ENCODE measurements at places on chromosomes 6 and 20. TPM values are rescaled to one million over a fixed set of nuclear protein-coding genes. Genes with fewer than 3 reads are reported as not detected.

- no peak for DNase-seq
Observed at GRCh38 chr6:3164388-3164787, 7.0 kb upstream of the TUBB2A start.

GRCh38 chr6:4220558-4220957 is 85.2 kb upstream of the ECI2 start:
- DNase-seq: no peak

- no peak for DNase-seq
Observed at GRCh38 chr6:111464184-111464583, 18.8 kb downstream of the REV3L start.

DNA sequence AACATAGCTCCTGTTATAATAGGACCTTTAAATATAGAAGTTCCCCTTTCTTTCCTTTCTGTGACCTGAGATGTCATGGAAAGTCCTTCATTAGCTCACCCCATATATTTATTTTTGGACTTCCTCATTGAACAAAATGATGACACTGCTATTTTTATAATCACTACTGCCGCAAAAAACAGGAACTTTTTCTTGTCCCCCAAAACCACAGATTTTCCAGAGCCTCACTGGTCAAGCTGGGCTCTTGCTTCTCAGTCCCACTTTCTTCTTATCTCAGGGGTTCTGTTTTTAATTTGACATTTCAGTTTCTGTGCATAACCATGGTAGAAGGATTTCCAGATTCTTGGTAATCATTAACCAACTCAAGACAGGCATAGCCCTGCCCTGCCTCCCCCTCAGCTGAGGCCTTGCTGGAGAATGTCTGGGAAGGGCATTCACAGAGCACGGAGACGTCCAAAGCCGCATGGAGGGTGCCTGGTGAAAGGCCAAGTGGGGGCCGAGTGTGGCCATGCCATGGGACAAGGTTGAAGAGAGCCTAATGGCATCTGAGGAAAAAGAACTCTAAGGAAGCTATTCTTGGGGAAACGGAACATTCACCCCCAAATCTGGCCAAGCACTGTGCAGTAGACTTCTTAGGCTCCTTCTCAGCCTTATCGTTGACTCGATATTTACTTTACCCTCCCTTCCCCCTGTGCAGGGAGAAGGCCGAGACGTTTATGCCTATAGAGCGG is 73.7 kb downstream of the EDN1 start:
- DNase-seq: no peak

DNA sequence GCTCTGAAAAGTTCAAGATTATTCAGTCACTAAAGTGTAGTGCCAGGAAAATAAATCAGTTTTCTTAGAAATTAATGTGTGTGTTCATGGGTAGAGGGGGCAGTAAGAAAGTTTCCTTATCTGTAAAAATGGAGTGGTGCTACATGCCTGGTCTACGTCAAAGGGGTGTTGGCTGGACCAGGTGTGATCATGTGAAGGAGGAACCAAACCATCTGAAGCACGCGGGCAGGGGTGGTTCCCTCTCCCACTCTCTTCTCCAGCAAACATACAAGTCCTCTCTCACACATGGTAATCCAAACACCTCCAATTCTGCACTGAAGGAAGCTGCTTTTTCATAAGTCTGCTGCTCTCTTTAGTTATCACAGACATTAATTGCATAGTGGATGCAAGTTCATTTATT is 63.1 kb downstream of the CLIC5 start:
- no peak for DNase-seq

DNA sequence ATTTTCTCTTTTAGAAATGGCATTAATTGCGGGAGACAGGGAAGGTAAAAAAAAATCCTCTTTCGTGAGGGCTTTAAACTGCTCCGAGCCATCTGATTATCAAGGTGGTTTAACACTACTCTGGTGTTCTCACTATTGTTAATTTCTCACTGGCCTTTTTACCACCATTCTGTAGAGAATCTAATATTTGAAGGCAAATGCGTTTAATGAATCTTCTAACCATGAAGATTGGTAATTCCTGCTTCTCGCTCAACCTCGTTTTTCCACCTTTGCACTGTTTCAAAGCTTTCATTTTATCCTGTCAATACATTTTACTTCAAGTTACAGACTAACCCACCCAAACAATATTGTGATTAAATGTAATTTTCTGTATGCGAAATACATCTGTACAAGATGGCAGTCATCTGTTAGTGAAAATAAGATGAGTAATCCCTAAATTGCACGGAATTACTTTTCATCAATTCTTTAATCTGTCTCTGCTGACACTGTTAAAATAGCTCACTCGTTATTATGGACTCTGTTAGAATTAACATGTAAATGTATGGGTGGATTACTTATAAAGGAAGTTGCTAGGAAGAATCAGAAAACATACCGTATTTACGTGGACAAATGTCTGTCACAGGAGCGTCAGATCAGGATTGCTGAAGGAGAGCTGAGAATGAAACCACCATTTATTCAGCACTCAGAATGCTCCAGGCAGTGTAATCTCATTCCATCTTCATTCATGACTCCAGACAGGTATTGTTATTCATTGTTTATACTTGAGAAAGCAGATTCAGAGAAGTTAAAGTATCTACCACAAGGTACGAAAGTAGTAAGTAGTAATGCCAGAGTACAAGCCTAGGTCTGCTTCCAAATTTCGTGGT is 1.1 kb upstream of the LCA5 start:
- DNase-seq: no peak

DNA sequence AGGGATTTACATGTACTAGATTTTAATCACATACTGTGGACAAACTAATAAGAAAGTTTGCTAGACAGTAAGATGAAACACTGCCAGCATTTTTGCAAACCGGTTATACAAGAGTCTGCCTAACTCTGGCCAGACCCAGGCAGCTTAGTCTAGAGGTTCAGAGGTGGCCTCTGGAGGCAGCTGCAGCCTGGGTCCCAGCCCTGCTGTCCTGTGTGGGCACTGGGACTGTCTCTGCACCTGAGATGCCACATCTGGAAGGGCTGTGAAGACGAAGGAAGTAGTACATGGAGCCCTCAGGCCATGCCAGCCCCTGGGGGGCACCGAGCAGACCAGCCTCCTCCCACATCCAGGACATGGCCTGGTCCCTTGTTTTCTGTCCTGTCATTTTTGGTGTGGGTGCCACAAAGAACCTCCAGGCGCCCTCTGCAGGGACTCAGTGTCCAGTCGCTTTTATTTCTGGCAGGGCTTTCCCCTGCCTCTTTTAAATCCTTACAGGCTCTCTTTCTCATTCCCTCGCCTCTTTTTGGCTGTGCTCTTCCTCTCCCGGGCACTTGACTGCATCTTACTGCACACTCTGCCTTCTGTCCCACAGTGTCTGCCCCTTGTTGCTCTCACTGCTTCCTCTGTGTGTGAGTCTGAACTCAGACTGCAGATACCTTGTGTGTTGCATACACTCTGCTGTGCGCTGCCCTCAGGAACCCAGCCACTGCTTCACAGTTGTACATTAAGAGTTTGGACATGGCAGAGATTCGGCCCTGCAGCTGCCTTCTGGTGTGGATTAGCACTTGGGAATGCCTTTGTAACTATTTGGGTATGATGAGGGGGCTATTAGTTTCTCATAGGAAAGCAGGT is 216.7 kb downstream of the ZDHHC14 start:
- no peak for DNase-seq

DNA sequence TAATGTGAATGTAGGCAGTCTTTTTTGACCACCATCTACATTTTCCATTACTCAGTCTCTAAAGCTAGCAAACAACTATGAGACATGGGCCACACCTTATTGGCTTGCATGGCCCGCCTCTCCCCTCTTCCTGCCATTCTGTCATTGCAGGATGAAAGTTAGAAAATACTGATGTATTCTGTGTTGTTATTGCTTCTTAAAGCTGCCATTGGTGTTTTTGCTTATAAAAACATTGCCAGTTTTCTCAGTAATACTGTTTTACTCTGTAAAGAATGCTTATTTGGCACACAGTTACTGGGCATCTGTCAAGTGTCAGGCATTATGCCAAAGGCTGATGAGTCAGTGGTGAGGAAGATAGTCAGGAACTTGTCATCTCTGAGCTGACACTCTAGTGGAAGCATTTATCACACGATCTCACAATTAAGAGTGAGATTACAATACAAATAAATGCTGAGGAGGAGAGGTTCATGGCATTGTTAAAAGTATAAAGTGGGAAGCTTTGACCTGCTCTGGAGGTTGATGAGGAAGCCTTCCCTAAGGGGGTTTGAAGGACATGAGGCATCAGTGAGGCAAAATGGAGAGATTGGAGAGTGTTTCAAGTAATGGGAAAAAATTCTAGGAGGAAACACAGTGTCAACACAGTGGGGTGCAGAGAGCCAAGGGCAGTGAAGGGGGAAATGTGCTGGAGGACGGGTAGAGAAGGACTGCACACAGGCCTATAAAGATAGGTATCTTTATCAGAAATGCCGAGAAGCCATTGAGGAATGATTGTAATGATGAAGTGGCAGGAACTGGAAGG is 14.7 kb downstream of the KLHL32 start:
- DNase-seq: no peak

MPIG6B gene
- 0.62 TPM for total RNA-seq

TENT5A gene
- 24.2 TPM for total RNA-seq

HIVEP1 gene
- total RNA-seq: 48.6 TPM

KIF25 gene
- total RNA-seq: 1.6 TPM

LINC00237 gene
- total RNA-seq: not detected

FAM217A gene
- total RNA-seq: not detected

FOXF2 gene
- total RNA-seq: 0.58 TPM

PLCB4 gene
- total RNA-seq: 23.4 TPM

WFDC10B gene
- total RNA-seq: not detected

All from sciatic nerve (tissue), 2 donors.